ENCODE measurements at places on chromosomes 5 and 9.

DNA sequence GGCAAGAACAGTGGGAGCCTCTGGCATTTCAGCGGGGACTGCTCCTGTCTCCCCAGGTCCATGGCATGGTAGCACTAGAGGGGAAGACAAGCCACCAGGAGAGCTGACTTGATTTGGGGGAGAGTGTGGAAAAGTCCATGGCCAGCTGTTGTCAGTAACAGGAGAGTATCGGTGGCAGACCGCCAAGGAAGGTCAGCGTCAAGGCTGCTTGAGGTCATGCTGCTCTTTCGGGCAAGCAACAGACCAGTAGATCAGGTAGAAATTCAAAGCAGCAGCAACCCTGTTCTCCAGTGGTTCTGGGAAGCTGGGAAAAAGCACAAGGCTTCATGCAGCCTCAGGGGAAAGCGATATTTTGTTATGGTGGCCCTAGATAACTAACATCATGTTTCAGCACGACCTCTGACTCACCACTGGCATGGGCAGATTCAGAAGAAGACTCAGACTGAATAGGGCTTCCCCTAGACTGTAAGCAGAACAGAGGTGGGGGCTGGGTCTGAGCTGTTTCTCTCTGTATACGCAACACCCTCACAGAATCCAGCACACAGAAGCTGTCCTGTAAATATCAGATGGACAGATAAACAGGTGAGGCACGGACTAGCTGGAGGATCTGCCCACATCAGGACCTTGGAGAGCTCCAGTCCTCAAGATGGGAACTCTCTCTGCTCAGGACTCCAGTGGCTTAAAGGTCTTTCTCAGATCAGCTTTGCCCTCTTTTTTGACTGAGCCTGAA lies 35.2 kb upstream of the PLEKHG4B start:
- no peak for DNase-seq

DNA sequence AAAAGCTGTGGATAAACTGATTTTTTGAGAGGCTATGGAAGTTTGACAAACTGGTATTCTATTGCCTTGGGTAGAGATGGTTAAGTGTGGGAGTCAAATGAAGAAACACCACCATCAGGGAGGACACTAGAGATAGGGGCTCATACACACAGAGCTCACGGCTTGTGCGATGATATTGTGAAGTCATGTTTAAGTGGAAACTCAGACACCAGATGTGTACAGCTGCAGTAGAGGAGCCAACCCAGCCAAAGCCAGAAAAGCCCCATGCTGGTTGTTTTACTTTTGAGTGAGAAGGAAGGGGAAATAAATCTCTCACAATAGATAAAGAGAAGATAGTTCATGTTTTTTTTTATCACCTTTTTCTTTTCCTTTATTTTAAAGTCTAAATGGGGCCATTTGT lies 377.7 kb downstream of the DMRT2 start:
- DNase-seq, result no peak

DNA sequence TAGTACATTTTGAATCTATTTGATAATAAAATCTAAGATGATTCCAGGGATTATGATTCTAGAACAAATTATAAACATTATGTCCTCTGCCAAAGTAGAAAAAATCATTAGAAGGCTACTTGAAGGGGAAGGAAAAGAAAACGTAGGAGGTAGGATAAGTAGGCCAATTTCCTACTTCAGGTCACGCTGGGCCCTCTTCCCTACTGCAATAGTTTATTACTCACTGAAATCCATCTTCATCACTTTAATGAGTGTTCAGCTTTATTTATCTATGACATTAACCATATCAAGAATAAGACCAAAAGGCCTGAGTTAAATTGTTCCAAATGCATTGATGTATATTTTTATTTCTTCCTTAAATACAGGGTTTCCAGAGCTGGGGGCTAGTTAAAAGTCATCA lies 21.6 kb downstream of the SLC28A3 start:
- DNase-seq, result no peak

DNA sequence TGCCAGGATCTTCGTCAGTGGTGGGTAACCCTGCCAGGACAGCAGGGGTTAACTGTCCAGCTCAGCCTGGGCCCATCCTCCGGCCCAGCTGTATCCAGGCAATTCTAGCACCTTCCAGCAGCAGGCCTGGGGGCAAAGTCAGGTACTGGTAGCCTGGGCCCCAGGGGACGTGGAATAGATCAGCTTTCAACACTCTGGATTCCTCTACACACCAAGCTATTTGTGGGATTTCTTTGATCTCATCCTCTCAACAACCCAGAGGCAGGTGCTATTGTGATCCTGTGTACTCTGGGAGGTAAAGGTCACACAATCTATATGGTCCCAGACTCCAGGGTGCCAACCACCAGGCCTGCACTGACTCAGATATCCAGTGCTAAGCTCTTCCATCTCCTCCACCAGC lies 8.7 kb upstream of the SPOUT1 start:
- no peak for DNase-seq

GRCh38 chr9:36855448-36856315 lies 178.4 kb downstream of the PAX5 start:
- DNase-seq, result no peak

DNA sequence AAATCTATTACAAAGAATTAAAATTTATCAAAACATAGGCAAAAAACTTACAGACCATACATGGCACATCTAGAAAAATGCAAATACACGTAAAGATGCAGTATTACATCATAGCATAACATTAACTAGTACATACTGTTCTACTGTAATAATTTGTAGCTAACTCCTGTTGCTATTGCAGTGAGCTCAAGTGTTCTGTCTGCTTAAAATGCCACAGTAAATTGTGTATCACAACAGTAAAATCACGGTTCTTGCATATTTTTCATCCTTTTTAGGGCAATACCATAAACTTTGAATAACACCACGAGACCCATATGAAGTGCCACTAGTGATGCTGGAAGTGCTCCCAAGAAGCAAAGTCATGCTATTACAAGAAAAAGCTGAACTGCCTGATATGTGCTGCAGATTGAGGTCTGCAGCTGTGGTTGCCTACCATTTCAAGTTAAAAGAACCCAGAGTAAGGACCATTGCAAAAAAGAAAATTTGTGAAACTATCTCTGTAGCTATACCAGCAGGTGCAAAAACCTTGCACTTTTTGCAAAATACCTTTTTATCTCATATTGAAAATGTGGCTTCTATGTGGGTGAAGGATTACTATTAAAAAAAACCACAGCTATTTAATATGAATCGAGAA lies 14.2 kb downstream of the HOMER1 start:
- DNase-seq, result no peak

DNA sequence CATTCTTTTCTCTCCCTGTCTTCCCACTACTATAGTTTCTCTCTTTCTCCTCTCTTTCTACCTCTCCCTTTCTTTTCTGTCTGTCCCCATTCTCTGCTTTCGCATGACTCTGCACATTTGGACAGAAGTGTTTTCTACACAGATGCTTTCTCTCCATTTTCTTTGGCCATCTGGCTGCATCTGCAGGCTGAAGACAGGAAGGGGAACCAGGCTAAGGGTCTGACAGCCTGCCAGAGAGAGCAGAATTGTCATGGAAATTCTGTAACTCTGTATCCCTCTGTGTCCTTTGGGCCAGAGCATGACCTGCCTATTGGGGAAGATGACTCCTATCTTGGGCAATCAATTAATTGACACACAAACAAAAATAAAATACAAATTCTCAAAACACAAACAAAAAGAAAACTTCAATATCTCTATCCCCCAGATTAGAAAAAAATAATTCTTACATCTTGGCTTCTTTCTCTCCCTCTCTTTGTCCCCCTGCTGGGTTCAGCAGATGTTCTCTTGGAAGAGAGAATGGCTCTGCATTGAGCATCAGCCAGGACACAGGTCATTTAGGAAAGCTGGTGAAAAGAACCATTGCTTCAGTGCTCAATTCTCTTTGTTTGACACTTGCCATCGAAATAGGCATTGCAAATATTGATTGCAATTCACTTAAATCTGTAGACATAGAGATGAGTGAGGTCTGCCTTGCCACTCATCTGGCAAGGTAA lies 415.9 kb upstream of the KLF4 start:
- no peak for DNase-seq

- DNase-seq, result no peak
These were observed 31.7 kb downstream of the ZDHHC21 start for GRCh38 chr9:14661421-14662059.

GRCh38 chr9:97505845-97506244 lies 4.4 kb downstream of the TMOD1 start:
- no peak for DNase-seq

- no peak for DNase-seq
These were observed 1185.1 kb upstream of the C9orf72 start for GRCh38 chr9:28758341-28758740.

DNA sequence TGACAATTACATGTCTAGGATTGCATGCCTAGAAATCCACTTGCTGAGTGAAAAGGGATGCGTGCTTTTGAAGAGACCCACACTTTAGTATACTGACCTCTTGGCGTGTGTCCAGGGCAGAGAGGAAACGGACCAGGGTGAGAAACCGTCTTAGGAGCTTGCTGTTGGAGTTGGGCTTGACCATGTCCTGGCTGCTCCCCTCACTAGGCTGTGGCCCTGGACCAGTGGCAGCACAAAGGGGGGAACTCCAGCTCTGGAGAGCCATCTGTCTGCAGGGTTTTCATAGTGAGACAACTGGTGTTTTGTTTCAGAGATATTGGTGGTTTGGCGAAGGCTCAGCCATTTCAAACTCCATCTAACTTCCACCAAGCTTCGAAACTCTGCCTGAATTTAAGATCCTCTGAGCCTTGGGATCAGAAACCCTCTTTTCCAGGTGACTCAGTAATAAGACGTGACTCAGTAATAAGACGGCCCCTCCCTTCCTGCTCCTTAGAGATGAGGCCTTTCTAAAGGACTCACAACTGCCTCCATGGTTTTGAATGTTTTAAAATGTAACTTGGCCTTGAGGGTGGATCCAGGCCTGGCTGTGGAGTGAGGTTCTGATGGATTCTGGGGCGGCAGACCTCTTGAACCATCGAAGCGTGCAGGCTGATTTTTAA lies 165.8 kb downstream of the MELK start:
- DNase-seq, result no peak

GRCh38 chr9:121292051-121292450 lies 24.1 kb downstream of the GSN start:
- no peak for DNase-seq

- no peak for DNase-seq
These were observed 17.8 kb downstream of the MAN2A1 start for GRCh38 chr5:109707531-109707930.

- DNase-seq, result no peak
These were observed 47.7 kb upstream of the TEX48 start for GRCh38 chr9:114729706-114730105.

DNA sequence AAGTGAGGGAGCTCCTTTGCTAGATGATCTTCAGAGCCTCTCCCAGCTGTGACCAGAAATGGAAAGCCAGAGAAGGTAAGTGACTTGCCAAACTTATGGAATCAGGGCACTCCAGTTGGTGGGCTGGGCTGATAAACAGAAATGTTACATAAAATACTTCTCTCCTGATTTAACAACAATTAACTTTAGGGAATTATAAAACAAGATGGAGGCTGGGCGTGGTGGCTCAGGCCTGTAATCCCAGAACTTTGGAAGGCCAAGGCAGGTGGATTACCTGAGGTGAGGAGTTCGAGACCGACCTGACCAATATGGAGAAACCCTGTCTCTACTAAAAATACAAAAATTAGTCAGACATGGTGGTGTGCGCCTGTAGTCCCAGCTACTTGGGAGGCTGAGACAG lies 899 bp upstream of the MED10 start:
- DNase-seq, result no peak

- DNase-seq, result no peak
These were observed 162.2 kb downstream of the GLIS3 start for GRCh38 chr9:4137681-4138099.

DNA sequence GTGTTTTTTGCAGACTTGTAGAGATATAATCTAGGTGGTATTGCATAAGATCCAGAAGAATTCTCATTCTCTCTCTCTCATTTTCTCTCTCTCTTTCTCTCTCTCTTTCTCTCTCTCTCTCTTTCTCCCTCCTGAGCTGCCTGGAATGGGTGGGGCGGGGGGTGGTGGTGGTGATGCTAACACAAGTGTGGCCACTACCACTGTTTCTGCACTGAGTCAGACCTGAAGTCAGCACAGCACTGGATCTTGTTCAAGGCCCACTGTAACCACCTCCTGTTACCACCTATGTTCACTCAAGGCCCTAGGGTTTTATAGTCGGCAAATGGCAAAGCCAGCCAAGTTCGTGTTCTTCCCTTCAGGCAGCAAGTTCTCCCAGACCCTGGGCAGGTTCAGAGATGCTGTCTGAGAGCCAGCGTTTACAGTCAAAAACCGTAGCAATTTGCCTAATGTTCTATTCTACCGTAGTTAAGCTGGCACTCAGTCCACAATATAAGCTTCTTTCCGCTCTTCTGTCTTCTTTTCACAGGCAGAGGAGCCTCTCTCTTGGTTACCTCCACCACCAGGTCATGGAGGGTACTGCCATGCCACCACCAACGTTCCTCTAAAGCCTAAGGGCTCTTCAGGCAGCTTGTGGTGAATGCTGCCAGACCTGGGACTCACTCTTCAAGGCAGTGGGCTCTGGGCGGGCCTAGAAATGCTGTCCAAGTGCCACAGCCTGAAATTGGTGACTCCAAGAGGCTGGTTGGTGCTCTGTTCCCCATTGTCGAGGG lies 235.7 kb upstream of the PRR16 start:
- DNase-seq, result no peak

DNA sequence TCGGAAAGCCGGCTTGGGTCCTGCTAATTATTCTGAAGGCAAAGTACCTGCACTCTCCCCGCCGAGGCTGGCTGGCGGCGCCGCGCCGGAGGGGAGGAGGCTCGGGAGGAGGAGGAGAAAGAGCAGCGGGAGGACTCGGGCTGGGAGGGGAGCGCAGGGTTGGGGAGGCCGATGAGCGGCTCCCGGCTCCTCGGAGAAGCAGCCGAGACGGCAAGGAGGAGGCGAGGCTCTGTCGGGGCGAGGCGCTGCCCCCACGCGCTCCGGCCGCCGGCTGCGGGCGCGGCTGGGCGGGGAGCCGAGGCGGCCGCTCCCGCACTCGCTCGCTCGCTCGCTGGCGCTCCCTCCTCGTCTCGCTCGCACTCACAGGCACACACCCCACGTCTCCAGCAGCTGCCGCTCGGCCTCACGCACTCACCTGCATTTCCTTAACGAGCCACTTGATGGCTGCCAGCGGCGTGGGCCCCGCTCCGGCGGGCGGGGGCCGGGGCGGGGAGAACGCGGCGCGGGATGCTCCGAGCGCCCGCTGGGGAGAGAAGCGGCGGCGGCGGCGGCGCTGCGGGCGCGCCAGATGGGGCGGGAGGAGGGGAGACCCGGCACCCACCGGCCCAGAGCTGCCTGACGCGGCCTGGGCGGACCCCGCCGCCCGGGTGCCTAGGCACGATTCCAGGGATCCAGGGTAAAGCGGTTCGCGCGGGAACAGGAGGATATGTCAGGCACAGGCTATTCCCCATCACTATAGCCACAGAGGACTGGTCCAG lies at the start of gene PTPRD:
Gene PTPRD, minus strand, starts transcription at position 362 of the 758 bp plus-strand sequence.
- DNase-seq, result no peak

DNA sequence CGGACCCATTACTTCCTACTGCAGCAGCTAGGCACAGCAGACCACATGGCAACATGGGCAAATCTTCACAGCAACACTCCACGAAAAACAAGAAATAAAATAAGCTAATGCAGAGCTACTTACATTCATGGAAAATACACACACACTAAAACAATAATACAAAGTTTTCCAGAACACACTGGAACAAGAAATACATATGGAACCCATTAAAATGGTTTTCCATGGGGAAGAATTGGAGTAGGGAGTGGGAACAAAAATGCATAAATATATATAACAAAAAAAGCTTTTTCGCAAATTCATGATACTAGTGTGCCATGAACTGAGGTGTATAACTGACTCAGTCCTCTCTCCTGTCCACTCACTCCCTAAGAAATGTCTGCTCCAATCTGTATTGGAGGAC lies 8.3 kb downstream of the ADAMTS12 start:
- no peak for DNase-seq

- no peak for DNase-seq
These were observed 2186.5 kb upstream of the ACO1 start for GRCh38 chr9:30197954-30198353.

GRCh38 chr9:4111233-4112008 lies 188.4 kb downstream of the GLIS3 start:
- no peak for DNase-seq
